Femur (tissue), 1 donor: ENCODE measurements at places on chromosomes 7 and 10.
A peak's percentile ranks its signal among the peaks of the same experiment; 100 is the strongest.

- DNase-seq, result no peak
Observed at GRCh38 chr10:14820010-14820774, 17.6 kb downstream of the CDNF start.

- DNase-seq, result no peak
Observed at GRCh38 chr7:39238234-39238869, 260.6 kb downstream of the POU6F2 start.

- DNase-seq, result no peak
Observed at GRCh38 chr7:117067340-117067739, 114.0 kb downstream of the ST7 start.

DNA sequence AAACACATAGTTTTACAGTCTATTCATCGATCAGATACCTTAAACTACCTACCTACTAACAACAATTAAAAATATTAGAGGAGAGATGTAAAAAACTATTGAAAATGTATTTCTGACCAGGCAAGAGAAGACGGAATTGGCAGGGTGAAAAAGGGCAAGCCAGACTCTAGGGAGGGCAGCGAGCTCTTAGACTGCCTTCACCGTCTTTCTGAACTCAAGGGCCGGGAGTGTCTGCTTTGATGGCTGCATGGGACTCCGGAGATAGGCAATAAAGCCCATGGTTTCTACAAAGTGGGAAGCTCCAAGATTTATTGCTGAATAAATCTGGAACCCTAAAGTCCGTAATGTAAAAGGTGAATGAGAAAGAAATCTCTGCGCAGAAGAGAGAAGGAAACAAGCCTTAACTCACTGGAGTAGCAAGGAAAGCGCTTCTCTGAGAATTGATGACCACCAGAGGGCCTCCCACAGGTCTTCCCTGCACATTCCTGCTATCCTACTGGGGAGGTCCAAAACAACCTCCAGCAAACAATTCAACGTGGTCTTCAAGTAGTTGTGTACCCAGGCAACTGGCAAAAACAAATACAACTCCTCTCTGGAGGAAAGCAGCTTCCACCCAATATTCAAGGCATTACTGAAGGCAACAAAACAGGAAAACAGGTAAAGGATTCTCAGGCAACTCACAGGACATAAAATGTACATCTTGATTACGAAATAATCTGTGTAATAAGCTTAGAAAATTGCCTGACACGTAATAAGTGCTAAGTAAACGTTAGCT is 181.3 kb downstream of the SDK1 start:
- peak; percentile 26 for DNase-seq

- no peak for DNase-seq
Observed at GRCh38 chr7:115099906-115100305, 178.0 kb downstream of the MDFIC start.

- peak; percentile 43 for DNase-seq
Observed at GRCh38 chr10:79938728-79939406, 10.0 kb downstream of the SFTPD start.

GRCh38 chr7:34011696-34012095 is 106.4 kb downstream of the BMPER start:
- DNase-seq, result no peak

DNA sequence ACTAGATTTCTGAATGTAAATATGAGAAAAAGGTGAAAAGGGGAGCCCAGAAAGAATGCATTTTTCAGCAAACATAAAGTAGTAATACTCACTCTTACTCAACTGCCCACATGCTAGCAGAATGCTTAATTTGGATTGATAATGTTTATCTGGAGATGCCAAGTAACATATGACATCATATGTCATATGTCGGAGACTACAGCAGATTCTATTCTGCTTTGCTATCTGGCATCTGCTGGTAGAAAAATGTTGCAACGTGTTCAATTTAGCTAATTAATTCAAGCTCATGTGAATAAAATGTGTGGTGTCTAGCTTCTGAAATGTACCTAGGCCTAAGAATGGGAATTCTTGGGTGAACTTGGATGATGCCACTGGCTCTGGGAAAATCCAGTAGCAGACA is 4.5 kb downstream of the BBIP1 start:
- no peak for DNase-seq

DNA sequence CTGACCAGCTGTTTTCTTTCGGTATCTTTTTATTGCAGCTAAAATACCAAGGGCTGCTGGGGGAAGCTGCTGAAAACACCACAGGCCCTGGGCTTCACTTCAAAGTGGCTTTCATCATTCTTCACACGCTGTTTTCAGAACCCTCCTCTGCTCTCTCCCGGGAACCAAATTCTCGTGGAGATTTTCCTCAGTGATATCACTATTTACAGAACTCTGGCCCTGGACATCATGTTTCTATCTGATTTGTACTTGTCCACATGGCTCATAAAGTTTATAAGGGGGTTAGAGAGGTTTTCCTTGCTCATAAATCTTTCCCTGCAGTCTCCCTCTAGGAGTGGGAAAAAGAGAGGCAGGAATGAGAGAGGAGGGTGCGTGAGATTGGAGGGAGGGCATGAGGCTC is 177.4 kb upstream of the NPVF start:
- no peak for DNase-seq

DNA sequence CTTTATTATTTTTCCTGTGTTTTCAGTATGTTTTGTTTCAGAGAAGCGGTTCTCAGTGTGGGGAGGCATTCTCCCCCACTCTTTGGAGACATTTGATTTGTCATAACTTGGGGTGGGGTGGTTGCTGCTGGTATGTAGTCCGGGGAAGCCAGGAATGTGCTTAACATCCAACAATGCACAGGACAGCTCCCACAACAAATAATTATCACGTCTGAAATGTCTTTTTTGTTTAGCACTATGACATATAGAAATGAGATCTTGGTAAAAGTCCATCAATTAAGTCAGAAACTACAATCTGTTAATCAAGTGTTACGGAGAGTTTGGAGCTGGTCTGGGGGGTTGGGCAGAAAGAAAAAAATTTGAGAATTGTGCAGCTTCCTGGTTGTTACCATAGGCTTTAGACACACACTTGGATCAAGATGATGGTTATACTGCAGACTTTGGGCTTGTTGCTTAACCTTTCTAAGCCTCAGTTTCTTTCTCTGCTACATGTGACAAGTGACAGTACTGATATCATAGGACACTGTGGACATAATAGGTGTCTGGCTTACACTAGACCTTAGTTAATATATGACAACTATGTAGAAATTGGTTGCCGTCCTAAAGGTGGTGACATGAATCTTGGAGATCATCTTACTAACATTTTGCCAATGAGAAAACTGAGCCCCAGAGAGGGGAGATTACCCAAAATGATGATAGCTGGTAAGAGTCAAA is 113.7 kb downstream of the LRMDA start:
- no peak for DNase-seq

- DNase-seq, result no peak
Observed at GRCh38 chr7:65989694-65990080, 7.7 kb upstream of the GUSB start.

DNA sequence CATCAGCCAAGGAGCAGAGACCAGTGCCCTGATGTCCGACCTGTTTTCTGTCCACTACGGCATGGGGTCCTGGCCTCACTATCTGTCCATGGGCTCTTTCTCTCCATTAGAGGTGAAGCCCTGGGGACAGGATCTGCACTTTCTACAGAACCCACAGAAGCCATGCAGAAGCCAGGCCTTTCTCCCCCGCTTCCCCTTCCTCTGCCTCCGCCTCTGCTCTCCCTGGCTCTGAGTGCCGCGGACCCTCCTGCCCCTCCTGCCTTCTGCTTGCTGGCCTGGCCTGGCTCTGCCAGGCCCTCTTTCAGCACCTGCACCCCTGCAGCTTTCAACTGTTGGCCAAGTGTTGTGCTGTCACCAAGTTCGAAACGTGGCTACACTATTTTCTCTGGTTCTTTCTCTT is 439.8 kb upstream of the ZMIZ1 start:
- DNase-seq, result no peak

GRCh38 chr7:40546616-40547501 is 412.1 kb downstream of the SUGCT start:
- no peak for DNase-seq

DNA sequence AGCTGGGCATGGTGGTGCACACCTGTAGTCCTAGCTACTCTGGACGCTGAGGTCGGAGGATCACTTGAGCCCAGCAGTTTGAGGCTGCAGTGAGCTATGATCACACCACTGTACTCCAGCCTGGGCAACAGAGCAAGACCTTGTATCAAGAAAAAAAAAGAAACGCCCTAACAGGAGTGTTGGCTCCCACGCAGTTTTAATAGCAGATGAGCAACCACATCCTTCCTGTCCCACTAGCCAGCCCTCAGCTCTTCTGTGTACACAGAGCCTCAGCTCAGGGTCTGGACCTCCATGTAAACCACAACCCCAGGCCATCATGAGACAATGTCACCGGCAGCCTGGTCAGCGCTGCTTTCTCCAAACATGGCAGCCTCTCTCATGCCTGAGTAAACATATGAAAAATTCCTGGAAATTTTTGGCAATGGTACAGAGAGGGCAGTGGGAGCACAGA is 108.2 kb downstream of the PIP4K2A start:
- DNase-seq, result peak; percentile 40

- peak; percentile 41 for DNase-seq
Observed at GRCh38 chr7:5420067-5420880, 3.4 kb downstream of the TNRC18 start.

- DNase-seq, result no peak
Observed at GRCh38 chr10:7239312-7239985, 171.4 kb downstream of the SFMBT2 start.

- no peak for DNase-seq
Observed at GRCh38 chr7:2096692-2097387, 135.9 kb downstream of the MAD1L1 start.

DNA sequence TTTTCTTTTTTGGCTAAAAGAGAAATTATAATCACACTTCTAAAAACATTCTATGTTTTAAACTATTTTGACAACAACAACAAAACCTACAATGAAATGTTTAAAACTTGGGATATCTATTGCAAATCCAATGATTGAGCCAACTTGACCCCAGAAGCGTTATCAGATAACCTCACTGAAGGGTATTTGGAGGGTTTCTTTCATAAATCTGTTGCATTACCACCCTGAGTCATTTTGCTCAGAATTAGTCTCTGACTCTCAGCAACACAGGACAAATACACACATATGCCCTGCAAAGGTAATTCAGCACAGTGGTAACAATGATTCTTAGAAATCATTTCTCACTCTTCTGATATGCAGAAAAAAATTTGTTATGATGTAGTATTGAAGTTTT is 2.3 kb upstream of the COL1A2 start:
- DNase-seq, result no peak

DNA sequence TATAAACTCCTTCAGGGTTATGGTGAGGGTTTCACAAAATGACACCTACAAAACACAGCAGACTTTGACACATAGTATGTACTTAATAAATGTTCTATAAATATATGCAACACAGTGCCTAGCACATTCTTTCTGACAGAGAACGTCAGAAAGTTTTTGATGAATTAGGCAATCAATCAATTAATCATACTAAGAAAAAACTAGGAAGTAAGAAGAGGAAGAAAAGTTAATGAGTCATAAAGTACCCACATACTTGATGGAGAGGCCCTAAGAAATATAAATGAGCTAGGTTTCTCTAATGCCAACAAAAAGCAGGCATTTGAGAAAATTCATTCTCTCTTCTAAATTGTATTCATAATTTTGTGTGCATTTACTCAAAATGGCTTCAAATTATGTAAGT is 192.7 kb upstream of the VWC2 start:
- DNase-seq, result no peak

GRCh38 chr7:78476851-78477405 is 678.4 kb downstream of the PHTF2 start:
- DNase-seq, result no peak

- peak; percentile 49 for DNase-seq
Observed at GRCh38 chr10:118800920-118801319, 46.1 kb upstream of the CACUL1 start.

- DNase-seq, result no peak
Observed at GRCh38 chr10:110912374-110912773, 6.6 kb downstream of the BBIP1 start.

GRCh38 chr7:145394126-145394525 is 558.3 kb upstream of the TPK1 start:
- no peak for DNase-seq

GRCh38 chr10:427761-428519 is 261.5 kb downstream of the DIP2C start:
- DNase-seq, result no peak

- DNase-seq, result no peak
Observed at GRCh38 chr7:24024276-24025068, 259.5 kb upstream of the NPY start.

DNA sequence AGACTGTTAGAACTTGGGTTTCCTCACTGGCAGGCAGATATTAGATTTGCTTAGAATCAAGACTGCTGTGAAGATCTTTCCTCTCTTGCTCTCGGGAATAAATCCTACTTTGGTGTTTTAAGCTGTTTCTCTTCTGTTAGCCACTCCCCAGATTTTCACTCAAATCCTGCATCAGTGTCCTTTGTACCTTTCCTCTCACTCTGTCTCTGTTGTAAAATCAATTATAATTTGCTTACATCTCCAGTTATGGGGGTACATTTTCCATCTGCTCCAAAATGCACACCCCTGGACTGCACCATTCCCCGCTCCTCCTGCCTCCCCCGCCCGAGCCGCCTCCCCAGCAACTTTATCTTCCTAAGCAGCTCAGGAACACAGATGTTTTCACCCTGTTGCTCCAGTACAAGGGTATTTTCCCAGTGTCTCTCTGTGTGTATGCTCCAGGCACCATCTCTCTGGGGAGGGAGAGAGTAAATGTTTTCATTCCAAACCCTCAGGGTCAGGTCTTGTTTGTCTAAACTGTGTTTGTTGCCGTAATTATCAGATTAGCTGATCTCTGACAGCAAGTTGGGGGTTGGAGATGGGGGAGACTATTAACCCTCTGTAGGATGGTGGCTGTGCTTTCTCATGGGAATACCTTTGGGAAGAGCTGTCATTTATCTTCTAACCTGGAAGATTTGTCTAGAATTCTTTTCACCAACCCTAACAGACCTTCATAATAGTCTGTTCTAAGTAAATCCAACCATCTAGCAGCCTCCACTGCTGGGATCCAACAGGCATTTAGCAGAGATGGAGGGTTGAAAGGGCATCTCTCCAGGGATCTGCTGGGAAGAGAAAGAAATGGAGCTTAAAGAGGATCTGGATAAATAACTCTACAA is 20.4 kb upstream of the GOT1 start:
- no peak for DNase-seq

- no peak for DNase-seq
Observed at GRCh38 chr7:142017451-142017850, 21.8 kb downstream of the MGAM start.
